ENCODE measurements at places on chromosomes 7 and 10. TPM values are rescaled to one million over a fixed set of nuclear protein-coding genes. Genes with fewer than 3 reads are reported as not detected.

HOXA1 gene
- 0.22 TPM for polyA plus RNA-seq

GAD2 gene
- not detected for polyA plus RNA-seq

NRCAM gene
- 0.55 TPM for polyA plus RNA-seq

HOXA9 gene
- 55.9 TPM for polyA plus RNA-seq

EVX1 gene
- not detected for polyA plus RNA-seq

NHLRC2 gene
- 3.8 TPM for polyA plus RNA-seq
